ENCODE measurements at places on chromosomes 2 and 18. TPM values are rescaled to one million over a fixed set of nuclear protein-coding genes. Genes with fewer than 3 reads are reported as not detected.

The IFIH1 gene
- total RNA-seq = 17.9 TPM

- no peak for DNase-seq
- H3K36me3 ChIP-seq = no peaks in the 10 kb centered on the region
- no peaks in the 10 kb centered on the region for H3K27me3 ChIP-seq
- no peak overlapping the region for H3K27ac ChIP-seq
These were observed 57.2 kb downstream of the CALCRL start for GRCh38 chr2:187390891-187391290.

DNA sequence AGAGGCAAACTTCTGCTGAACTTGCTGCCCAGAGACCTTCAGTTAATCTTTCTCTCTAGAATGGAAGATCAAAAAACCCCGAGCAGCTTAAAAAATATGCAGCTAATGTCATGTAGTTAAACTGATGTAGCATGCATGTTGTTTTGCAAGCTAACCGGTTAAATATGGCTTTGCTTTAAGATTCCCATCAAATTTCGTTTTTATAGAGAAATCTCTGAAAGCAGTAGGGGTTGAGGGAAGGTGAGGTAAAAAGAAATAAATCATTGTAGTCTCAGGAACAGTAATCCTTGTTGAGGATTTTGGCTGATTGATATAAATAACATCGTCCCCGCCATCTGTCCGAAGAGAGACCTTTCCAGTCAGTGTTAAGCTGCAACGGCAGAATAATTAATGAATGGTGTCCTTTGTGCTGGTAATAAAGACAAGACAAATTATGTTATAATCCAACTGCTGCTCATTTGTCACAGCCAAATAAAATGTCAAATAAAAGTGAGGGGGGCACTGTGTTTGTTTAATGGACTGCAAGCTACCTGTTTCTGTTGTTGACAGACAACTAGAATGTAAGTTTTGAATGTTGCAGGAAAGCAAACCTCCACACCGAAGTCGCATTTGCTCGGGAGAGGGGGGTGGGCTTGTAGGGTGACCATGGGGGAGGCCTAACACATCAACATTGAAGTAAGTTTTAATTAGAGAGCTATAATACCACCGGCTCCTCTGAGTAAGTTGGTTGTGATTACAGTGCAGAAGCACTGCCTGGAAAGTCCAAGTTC lies 555.5 kb downstream of the ARHGAP15 start:
- H3K4me3 ChIP-seq = no peak overlapping the region
- no peak for DNase-seq
- H3K36me3 ChIP-seq = no peaks in the 10 kb centered on the region

- no peaks in the 10 kb centered on the region for H3K36me3 ChIP-seq
- no peak overlapping the region for H3K4me3 ChIP-seq
- H3K27ac ChIP-seq = no peak overlapping the region
These were observed 101.7 kb upstream of the FZD7 start for GRCh38 chr2:201931951-201932350.

The CDK15 gene
- not detected for total RNA-seq

The CPO gene
- not detected for total RNA-seq

Data from CD8-positive, alpha-beta memory T cell (primary cell).